Vagina (tissue), 2 donors: ENCODE measurements at places on chromosomes 4 and X.

GRCh38 chr4:72714482-72715279 lies 145.7 kb upstream of the ADAMTS3 start:
- H3K4me3 ChIP-seq: no peak overlapping the region
- H3K27ac ChIP-seq: no peak overlapping the region
- no peaks in the 10 kb centered on the region for H3K27me3 ChIP-seq
- no peak for DNase-seq
- H3K4me1 ChIP-seq: no peaks in the 10 kb centered on the region

- no peak overlapping the region for H3K4me3 ChIP-seq
- DNase-seq: no peak
- no peaks in the 10 kb centered on the region for H3K27me3 ChIP-seq
- H3K27ac ChIP-seq: no peak overlapping the region
Measured at GRCh38 chrX:26845056-26845455, 618.1 kb downstream of the PPP4R3C start.

- H3K4me3 ChIP-seq: no peak overlapping the region
- no peak overlapping the region for H3K27ac ChIP-seq
- no peaks in the 10 kb centered on the region for H3K36me3 ChIP-seq
- H3K4me1 ChIP-seq: no peaks in the 10 kb centered on the region
Measured at GRCh38 chrX:143581240-143581639, 54.7 kb downstream of the SLITRK4 start.

DNA sequence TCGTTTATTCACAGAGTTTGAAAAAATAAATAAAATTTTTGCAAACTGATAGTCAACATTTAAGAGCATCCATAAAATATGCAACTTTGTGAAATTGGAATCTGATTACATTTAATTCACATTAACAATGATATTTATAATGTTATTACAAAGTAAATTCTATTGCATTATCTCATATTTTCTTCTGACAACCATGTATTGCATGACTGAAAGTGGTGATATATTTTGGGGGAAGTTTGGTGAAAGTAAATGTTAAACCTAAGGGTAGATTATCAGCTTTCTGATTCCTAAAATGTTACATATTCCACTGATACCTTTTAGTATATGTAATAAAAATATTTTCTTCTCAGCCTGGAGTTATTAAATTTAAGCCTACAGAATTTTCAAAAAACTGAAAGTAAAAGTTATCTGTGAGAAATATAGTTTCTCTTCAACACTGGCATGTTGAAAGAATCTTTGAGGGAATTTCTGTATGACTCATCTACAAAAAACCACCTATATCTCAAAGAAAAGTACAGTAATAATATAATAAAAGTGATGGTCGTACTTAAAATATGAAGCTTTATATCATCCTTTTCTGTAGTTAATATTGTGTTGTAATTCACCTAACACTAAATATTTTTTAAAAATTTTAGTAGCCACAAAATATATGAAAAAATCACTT lies 1179.6 kb upstream of the PCDH7 start:
- no peak overlapping the region for H3K27ac ChIP-seq
- no peaks in the 10 kb centered on the region for H3K4me1 ChIP-seq

GRCh38 chrX:154534526-154535322 lies 11.9 kb downstream of the G6PD start:
- DNase-seq: peak; percentile 91
- no peaks in the 10 kb centered on the region for H3K27me3 ChIP-seq
- no peaks in the 10 kb centered on the region for H3K36me3 ChIP-seq
